Airway epithelial cell (primary cell): ENCODE measurements at places on chromosomes 7 and 10. TPM values are rescaled to one million over a fixed set of nuclear protein-coding genes. Genes with fewer than 3 reads are reported as not detected.

HGF gene
- 0.23 and 0.49 TPM in 2 replicates for total RNA-seq

PRR15 gene
- total RNA-seq = 0.35 and 0.51 TPM in 2 replicates

LIPM gene
- total RNA-seq = 0.14 TPM in 1 of 2 replicates, not detected in the other

ARMS2 gene
- not detected in 2 replicates for total RNA-seq

PAX4 gene
- total RNA-seq = not detected in 2 replicates

STK31 gene
- not detected in 2 replicates for total RNA-seq

SPOCK2 gene
- total RNA-seq = not detected in 2 replicates

ZPBP gene
- not detected in 2 replicates for total RNA-seq
